ENCODE measurements at places on chromosomes 12 and 14.

DNA sequence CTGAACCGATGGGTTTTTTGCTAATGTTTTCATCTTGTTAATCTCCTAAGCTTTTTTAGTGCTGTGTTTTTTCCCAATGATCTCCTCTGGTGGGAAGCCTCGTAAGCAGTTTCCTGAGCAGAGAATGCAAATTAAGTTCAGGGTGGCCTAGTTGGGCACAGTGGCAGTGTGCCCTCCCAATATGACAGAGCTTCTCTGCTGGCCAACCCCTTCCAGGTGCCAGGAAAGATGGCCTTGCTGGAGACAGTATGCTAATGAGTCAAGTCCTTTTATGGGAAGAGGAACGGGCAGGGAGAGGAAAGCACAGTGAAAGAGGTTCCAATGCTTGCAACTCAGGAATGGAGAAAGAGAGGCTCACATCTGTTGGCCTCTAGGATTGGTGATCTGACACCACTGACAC, 115.8 kb downstream of the GCH1 start:
- peak; percentile 82 for DNase-seq

- no peak for DNase-seq
Measured at GRCh38 chr14:66288511-66288910, 197.7 kb upstream of the CCDC196 start.

GRCh38 chr12:27032679-27033078, 10.3 kb downstream of the MED21 start:
- DNase-seq, result no peak

DNA sequence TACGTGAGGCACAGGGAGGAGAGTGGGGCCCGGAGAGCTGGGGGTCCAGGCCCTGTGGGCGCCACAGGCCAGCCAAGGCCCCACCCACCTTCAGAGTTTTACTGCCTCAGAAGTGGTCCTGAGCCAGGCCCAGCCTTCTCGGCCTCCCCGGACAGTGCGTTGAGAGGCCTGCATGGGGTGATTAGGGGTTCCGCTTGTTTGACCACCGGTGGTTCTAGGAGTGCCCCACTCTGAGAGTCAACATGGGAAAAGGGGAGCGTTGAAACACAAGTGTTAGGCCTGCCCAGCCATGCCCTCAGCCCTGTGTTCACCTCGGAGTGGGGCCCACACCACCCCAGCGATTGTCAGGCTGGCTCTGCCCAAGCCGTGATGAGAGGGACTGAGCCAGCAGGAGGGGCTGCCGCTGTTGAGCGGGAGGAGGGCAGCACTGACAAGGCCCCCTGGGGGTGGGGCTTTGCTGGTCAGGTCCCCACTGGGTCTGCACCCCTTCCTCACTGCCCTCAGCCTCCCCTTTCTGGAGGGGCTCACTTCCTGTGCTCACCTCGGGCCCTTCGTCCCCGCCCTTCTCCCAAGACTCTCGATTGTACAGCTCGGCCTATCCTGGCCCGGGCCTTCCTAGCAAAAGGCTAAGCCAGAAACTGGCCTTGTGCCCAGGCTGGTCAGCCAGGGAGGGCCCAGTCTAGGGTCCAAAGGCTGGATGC, 4.8 kb downstream of the CKB start:
- DNase-seq, result no peak

GRCh38 chr12:100932571-100932970, 138.0 kb downstream of the ANO4 start:
- DNase-seq, result no peak

- no peak for DNase-seq
Measured at GRCh38 chr12:109944561-109945359, 44.7 kb downstream of the TCHP start.
